Thoracic aorta endothelial cell (primary cell): ENCODE measurements at places on chromosomes 2 and 18. TPM values are rescaled to one million over a fixed set of nuclear protein-coding genes. Genes with fewer than 3 reads are reported as not detected.

The RFX8 gene
- 1.2 and 2.0 TPM in 2 replicates for total RNA-seq

The ALMS1 gene
- 18.0 and 23.3 TPM in 2 replicates for total RNA-seq

The AOX1 gene
- total RNA-seq, result 6.9 and 8.6 TPM in 2 replicates

The ST6GAL2 gene
- not detected in 2 replicates for total RNA-seq

The ABCG5 gene
- not detected in 2 replicates for total RNA-seq

The GYPC gene
- 0.66 and 2.7 TPM in 2 replicates for total RNA-seq

The CYP27C1 gene
- total RNA-seq, result not detected in 2 replicates

The SLC9A4 gene
- not detected in 2 replicates for total RNA-seq

The EPHA4 gene
- 35.8 and 46.7 TPM in 2 replicates for total RNA-seq

The KRTCAP3 gene
- 0.53 and 0.57 TPM in 2 replicates for total RNA-seq

The FOXD4L1 gene
- total RNA-seq, result 0.13 TPM in 1 of 2 replicates, not detected in the other

The THSD7B gene
- under 0.01 TPM in 2 replicates for total RNA-seq

The SMCHD1 gene
- total RNA-seq, result 109 and 112 TPM in 2 replicates

The RNU2-63P gene
- total RNA-seq, result under 0.01 and 106 TPM in 2 replicates

The MRPS9 gene
- 27.9 and 30.2 TPM in 2 replicates for total RNA-seq

The VAMP5 gene
- 47.5 and 56.0 TPM in 2 replicates for total RNA-seq

The G6PC2 gene
- total RNA-seq, result not detected in 2 replicates

The FER1L5 gene
- total RNA-seq, result under 0.01 and 0.07 TPM in 2 replicates

The ZSCAN30 gene
- total RNA-seq, result 15.4 and 24.6 TPM in 2 replicates

The HOXD9 gene
- total RNA-seq, result 2.0 TPM in 1 of 2 replicates, not detected in the other

The DES gene
- not detected in 2 replicates for total RNA-seq

The DOK6 gene
- total RNA-seq, result not detected in 2 replicates

The REG3A gene
- not detected in 2 replicates for total RNA-seq

The RAB11FIP5 gene
- total RNA-seq, result 45.1 and 56.6 TPM in 2 replicates

The ATP6V1B1 gene
- 0.07 TPM in 1 of 2 replicates, not detected in the other for total RNA-seq

The GAREM1 gene
- 1.1 and 1.9 TPM in 2 replicates for total RNA-seq

The DNAJC5G gene
- not detected in 2 replicates for total RNA-seq

The CYTIP gene
- total RNA-seq, result 0.13 TPM in 1 of 2 replicates, not detected in the other

The NETO1 gene
- not detected in 2 replicates for total RNA-seq

The RAB27B gene
- total RNA-seq, result 0.27 and 0.36 TPM in 2 replicates

The PLGLB1 gene
- 1.7 TPM in 1 of 2 replicates, not detected in the other for total RNA-seq

The IL36RN gene
- not detected in 2 replicates for total RNA-seq

The CD226 gene
- total RNA-seq, result 0.53 and 0.65 TPM in 2 replicates

The TEX44 gene
- total RNA-seq, result not detected in 2 replicates
